Fibroblast of skin of back (primary cell): ENCODE measurements at places on chromosomes 16 and 17.

- DNase-seq: peak; percentile 41
These were observed 198.8 kb upstream of the CACNG5 start for GRCh38 chr17:66636111-66636510.

DNA sequence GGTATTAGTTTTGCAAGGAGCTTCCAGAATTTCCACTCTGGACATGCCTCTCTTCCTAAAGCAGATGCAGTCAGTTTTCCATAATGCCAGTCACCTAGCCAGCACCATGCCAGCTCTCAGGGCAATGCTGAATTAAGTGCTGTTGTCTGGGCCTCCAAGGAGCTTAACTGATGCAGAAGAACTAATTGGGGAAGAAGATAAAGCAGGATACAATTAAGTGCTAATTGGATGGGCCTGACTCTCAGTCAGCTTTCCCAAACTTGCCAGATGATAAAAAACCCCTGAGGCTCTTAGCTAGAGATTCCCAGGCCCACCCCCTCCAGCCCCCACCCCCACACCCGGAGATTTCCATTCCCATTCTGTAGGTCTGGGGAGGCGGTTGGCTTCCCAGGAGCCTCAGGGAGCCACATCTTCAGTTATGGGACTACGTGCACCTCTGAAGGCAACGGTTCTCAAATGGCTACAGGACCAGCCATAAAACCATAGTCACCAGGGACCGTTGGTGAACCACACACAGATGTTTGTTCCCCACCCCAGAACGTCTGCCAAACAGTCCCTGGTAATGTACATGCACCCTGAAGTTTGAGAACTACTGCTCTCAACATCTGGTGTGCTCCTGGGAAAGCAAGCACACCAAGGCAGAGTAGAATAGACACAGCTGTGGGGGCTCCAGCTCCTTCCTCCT lies 499.1 kb upstream of the CDH5 start:
- no peak for DNase-seq

DNA sequence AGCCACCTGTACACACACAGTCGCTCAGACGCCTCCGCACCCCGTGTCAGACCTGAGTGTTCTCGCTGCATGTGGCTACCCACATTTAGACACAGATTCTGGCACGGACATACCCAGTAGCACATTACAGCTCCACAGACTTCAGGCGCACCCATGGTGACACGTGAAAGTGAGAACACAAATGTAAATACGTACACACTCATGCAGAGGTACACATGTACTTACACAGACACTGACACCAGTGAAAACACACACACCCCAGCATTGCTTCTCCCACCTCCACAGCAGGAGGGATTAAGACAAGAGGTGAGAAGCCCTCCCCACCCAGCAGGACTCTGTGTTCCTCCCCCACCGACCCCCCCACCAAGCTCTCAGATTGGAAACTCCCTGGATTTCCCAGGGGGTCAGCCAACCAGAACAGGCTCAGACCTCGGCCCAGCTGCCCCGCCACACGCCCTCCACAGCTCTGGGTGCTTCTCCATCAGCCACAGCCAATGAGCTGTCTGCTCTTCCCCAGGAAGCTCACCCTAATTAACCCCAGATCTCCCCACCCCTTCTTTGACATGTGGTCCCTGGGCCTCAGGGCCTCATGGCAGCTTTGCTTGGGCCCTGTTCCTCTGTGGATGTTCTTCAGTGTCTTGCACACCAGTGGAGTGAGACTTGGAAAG lies 5.3 kb upstream of the FOXN1 start:
- no peak for DNase-seq

GRCh38 chr17:50919321-50920040 lies 53.3 kb upstream of the TOB1 start:
- peak; percentile 88 for DNase-seq

- no peak for DNase-seq
These were observed 24.1 kb downstream of the NDEL1 start for GRCh38 chr17:8459831-8460230.

DNA sequence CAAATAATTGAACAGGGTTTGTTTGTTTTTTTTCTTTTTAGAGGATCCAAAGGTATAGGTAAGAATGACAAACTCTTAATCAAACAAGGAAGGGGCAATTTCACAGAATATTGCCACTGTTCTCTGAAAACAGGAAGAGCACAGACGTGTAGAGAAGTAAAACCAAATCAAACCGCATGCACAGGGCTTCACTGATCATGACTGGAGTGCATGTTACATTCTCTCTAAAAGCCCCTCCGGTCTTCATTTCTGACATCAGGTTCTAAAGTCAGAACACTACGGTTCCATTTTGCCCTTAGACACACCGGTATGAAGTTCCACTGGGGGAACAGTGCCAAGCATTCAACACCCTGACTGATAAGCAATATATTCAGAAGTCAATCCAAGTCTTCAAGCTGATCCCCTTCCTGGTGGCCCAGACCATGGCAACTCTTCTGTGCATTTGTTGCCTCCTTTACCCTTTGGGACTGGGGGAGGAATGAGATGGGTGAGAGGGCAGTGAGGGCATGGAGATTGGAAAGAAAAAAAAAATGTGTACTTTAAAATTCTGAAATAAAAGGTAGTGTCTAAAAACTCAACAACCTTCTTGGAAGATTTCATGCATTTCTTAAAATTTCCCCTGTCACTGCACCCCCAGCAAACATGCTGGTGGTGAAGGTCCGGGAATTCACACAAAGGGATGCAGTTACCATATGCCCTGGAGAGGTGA lies 1.4 kb downstream of the MMD start:
- DNase-seq: no peak

DNA sequence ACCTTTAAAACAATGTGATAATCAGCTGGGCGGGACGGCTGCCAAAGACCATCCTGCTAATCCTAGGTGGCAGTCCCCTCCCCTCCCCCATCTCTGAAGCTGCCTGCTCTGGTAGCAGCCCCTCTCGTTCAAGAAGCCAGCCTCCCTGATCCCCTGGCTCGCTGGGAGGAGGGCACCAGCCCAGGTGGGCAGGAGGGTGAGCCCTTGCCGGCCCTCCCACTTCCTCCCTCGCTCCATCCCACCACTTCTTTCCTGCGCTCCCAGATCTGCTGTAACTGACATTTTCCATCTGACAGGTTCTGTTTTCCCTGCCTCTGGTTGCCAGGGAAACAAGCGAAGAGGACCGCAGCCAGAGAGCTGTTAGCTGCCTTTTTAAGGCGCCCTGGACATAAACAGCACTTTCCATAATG lies 155.7 kb upstream of the TNRC6C start:
- no peak for DNase-seq

GRCh38 chr16:87098976-87099720 lies 218.0 kb downstream of the C16orf95 start:
- no peak for DNase-seq

- DNase-seq: no peak
These were observed 184.6 kb downstream of the TMEM132E start for GRCh38 chr17:34763728-34764665.

DNA sequence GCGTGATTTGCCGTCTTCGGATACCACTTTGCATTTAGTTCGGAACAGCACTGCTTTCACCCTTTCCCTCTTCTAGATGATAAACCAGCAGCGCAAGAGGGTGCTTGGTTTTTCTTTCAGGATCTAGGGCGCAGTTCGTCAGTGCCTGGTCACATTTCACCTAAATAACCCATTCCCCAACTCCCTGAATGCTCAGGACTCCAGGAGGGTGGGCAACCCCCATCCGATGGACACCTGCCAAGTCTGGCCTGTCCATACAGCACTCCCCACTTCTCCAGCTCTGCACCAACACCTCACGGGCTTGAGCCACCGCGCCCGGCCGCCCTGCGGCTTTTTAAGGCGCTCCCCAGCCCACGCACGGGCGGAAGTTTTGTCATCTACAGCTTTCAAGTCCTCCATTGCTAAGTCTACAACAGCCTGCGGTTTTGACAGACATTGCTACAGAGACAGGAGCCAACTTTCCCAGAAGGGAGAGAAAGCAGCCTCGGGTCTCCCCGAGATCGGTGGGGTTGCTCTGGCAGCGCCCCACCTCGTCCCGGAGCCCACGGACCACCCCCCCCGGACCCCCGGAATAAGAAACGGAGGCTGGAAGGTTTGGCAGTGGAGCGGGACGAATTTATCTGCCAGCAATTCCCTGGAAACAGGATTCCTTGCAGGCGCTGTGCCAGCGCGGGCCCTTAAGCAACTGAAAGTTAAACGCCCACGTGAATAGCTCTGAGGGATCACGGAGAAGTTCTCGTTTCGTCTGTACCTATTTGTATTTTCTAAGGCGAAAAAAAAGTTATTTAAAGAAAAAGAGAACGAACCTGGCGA lies 38.6 kb upstream of the SLFN13 start:
- DNase-seq: peak; percentile 13

DNA sequence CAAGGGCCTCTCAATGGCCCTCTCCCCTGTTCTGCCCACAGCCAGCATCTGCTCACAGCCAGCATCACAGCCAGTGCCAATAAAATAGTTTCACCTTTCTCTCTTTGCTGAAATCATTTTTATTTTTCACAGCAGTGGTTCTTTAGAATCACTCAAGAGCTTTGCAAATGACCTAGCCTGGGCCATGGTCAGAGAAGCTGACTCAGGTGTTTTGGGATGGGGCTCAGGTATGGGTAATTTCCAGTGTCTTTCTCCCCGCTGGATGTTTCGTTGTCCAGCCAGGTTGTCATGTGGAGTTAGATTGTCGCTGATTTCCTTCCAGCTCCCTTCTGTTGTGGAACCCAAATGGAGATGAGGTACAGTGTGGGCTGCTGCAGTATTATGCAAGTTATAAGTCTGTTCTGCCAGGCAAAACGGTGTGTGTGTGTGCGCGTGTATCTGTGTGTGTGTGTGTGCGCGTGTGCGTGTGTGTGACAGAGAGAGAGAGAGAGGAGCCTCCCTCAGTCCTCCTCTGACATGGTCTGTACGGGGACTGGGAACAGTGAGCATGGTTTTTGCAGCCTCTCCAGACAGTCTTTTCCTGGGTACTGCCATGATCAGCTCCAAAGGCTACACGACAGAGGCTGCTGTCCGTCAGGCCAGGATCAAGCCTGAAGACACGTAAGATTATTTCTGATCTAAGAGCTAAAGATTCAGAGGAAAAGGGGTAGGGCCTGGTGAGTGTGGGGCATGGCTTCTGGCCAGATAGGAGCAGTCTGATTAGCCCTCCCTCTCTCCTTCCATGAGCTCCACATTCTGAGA lies 1.4 kb upstream of the PMP22 start:
- no peak for DNase-seq

- DNase-seq: no peak
These were observed 186.0 kb upstream of the ZFHX3 start for GRCh38 chr16:73233846-73234424.

DNA sequence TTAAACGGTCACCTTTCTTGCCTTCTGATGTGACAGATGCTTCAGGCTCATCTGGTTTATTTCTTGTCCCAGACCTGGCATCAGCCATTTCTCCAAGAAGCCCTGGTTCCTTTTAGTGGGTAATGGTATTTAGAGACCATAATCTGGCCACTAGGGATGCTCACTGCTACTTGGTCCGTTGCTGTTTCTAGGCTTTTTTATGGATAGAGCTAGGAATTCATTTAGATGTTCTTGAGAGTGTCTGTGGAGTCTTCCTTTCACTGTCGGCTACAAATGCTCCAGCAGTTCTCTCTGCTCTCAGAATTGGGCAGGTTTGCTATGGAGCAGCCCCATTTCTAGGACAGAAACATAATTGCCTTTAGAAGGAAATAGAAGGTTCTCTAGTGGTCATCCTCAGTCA lies 214.5 kb downstream of the KATNIP start:
- DNase-seq: no peak

DNA sequence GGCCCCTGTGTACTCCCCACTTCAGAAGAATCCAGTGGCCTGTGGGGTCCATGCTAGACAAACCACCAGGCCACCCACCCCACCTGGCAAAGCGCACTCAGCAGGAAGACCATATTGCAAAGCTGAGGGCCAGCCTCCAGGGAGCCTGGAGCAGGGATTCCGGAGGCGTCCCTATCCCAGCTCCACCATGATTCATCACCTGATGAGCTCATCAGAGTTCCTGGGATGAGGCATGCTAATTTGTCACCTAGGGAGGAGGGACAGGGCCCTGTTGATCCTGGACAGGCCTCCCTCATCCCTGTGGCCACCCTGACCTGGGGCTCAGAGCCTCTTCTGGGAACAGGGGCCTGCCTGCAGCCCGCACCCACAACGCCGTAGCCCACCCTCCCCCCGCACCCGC lies 131.6 kb upstream of the PLCG2 start:
- peak; percentile 89 for DNase-seq

DNA sequence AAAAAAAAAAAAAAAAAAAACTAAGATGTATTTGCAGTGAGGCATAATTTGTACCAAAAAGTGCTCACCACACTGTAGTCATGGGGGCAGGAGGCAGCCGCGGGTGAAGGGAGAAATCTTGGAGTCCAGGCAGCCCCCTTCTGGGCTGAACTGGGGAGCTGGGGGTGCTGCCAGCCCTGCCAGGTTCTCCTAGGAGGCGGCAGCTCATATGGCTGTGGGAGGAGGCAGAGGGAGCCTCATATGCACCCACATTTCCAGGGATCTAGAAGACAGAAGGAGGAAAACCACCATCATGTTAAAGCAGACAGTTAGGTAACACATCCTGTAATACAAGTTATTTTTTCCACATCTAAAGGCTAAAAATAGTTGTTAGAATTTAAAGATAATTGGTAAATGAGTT lies 16.3 kb downstream of the MAPT start:
- DNase-seq: no peak

GRCh38 chr17:70028397-70028796 lies 46.6 kb upstream of the KCNJ16 start:
- DNase-seq: no peak

- DNase-seq: no peak
These were observed 27.0 kb upstream of the CAPNS2 start for GRCh38 chr16:55539488-55539887.

- no peak for DNase-seq
These were observed 258.4 kb upstream of the SDK2 start for GRCh38 chr17:73902416-73903181.

GRCh38 chr16:47511882-47512281 lies 50.8 kb downstream of the PHKB start:
- peak; percentile 20 for DNase-seq

DNA sequence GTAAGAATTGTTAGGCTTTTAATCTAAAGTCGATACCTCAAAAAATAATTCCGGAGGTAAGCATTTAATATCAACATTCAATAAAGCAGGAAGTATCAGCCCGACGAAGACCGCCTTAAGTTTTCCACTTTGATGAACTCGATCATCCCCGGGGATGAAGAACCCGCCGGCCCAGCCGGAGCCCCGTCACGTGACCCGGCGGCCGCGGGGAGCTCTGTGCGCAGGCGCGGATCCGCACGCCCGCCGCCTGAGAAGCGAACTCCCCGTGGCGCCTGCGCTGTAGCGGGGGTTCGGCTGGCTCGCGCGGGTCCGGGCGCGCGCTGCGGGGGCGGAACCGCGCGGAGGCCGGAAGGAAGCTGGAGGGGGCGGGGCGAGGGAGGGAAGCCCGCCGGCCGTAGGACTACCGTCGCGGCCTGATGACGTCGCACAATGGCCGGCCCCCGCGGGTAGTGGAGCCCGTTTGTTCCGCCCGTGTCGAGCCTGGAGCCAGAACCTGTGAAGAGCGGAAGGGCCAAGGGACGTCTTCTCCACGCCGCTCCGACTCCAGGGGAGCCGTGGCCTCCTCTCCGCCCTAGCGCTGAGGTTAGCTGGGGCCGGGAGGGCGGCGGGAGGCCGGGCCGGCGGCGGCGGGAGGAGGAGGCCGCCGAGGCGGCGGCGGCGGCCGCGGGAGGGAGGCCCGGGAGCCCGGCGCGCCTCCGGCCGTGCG lies at the start of gene ZC3H18:
Gene ZC3H18 (plus strand): TSS at position 419 of the 706 bp plus-strand sequence. CDS start 6,721 bp downstream, outside the sequence.
- DNase-seq: peak; percentile 95
